ENCODE measurements at places on chromosomes 16 and 17. TPM values are rescaled to one million over a fixed set of nuclear protein-coding genes. Genes with fewer than 3 reads are reported as not detected.

The COPZ2 gene
- 4.2 TPM for total RNA-seq

GRCh38 chr17:77025781-77026180 is 115.0 kb upstream of the SEC14L1 start:
- DNase-seq: no peak

The SLC12A3 gene
- total RNA-seq: not detected

The NTN3 gene
- not detected for total RNA-seq

The IGSF6 gene
- not detected for total RNA-seq

The C17orf100 gene
- 0.31 TPM for total RNA-seq

GRCh38 chr17:5816491-5817070 is 232.3 kb upstream of the NLRP1 start:
- no peak for DNase-seq

The SRSF1 gene
- total RNA-seq: 404 TPM

DNA sequence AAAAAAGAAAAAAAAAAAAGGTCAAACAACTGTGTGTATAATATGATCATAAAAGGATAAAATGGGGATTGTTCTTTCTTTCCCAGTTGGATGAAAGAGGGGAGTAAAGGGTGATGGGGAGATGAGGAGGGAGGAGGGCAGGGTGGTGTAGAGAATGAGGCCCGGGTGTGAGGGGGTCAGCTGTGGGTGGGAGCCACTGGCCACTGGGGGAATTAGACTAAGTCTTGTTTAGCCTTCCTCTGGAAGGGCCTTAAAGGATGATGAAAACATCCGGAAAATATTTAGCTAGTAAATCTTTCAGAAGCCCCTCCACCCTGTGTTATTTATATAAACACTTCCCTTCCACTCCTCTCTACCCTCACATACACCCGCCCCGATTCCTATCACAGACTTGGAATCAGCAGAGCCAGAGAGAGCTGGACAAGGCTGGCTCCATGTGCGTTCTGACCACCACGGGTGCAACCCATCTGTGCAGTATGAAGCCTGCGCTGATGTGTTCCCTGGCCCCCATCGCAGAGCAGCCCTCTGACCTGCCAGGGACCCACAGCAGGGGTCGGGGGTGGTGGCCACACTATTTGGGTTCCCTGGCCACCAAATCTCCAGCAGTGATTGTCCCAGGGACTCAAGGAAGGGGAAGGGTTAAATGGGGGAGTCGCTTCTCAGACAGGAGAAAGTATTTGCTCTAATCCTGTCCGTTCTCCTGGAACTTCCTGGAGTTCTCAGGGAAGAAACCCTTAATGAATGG is 72.7 kb downstream of the GAS7 start:
- DNase-seq: no peak

GRCh38 chr17:7004398-7005253 is 7.8 kb upstream of the RNASEK start:
- DNase-seq: peak; percentile 78

The RNF227 gene
- total RNA-seq: 1.1 TPM

The PRR35 gene
- not detected for total RNA-seq

GRCh38 chr17:7021993-7022778 is 664 bp upstream of the BCL6B start:
- DNase-seq: peak; percentile 55

The MMP15 gene
- 75.9 TPM for total RNA-seq

The SLC16A6 gene
- 1.3 TPM for total RNA-seq
